Epithelial cell of esophagus (primary cell): ENCODE measurements at places on chromosomes 7 and 10.

GRCh38 chr7:151494298-151495284 lies 25.1 kb downstream of the RHEB start:
- DNase-seq = no peak

GRCh38 chr7:48309720-48310119 lies 138.5 kb downstream of the ABCA13 start:
- no peak for DNase-seq

DNA sequence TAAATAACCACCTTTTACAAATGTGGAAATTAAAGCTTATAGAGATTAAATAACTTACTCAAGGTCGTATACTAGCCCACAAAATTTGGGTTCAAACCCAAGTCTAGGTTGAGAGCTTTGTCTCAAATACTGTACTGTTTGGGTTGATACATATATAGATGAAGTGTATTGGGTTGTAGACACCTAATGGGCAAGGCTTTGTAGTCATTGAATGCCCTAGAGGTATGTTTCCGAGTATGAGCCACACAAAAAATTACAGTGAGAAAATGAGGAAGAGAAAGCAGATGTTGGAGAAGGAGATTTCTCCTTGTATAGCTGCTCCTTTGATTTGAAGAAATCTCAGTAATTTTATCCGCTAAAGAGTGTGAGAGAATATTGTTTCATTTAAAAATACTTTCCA lies 60.6 kb downstream of the C1GALT1 start:
- no peak for DNase-seq

DNA sequence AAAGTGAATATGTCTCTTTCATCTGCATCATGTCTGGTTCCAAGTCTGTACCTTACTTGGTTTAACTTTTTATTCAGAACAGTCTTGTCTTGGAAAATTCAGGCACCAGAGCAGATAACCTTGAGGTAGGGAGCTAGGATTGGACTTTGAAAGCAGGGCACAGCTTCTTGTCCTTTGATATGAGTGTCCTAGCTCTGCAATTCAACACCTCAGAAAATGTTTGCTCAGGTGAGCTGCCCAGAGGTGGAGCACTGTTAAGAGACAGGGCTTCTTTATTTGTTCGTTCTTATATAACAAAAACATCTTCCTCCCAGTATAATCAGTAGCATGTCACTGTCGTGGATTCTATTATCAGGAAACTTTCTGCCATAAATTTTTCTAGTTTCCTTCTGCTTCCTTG lies 118.3 kb downstream of the LRRC4 start:
- no peak for DNase-seq

GRCh38 chr10:120614680-120615079 lies 157.7 kb downstream of the PLPP4 start:
- no peak for DNase-seq
